Esophagus squamous epithelium (tissue), 5 donors: ENCODE measurements at places on chromosomes 7 and 10.

DNA sequence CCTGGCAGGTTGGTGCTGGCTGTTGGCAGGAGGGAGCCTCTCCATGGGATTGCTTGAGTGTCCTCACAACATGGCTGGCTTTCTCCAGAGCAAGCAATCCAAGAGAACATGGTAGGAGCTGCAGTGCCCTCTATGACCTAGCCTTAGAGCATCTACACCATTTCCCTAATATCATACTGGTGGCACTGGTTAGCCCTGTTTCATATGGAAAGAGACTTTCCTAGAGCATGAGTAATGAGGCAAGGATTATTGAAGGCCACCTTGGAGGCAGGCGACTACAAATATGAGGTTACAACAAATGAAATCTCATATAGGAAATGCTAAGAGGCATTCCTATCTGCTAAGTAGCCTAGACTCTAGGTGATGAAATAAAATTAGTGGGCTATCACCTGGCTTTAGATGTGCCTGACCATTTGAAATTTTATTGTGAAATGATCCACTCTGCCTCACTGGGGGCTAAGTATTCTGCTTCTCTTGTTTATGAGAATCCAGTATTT lies 153.6 kb downstream of the RGS10 start:
- DNase-seq = no peak

DNA sequence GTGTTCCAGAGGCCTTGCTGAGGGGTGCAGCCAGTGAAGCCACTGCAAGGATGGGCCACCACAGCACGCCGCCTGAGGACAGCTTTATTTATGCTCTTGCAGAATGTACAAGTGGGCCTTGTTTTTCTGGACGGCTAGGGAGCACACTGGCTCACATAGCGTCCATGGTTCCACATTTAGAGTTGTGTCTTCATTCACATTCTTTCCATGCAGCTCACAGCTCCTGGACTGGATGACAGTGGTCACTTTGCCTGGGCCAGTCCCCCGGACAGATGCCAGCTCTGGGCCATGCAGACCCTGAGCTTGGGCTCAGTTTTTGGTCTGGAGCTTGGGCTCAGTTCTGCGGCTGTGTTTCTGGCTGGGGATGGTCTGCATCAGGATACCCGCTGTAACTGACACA lies 2.6 kb upstream of the C10orf71 start:
- DNase-seq = no peak

- no peak for DNase-seq
These were observed 59.1 kb upstream of the SMNDC1 start for GRCh38 chr10:110363572-110364411.

DNA sequence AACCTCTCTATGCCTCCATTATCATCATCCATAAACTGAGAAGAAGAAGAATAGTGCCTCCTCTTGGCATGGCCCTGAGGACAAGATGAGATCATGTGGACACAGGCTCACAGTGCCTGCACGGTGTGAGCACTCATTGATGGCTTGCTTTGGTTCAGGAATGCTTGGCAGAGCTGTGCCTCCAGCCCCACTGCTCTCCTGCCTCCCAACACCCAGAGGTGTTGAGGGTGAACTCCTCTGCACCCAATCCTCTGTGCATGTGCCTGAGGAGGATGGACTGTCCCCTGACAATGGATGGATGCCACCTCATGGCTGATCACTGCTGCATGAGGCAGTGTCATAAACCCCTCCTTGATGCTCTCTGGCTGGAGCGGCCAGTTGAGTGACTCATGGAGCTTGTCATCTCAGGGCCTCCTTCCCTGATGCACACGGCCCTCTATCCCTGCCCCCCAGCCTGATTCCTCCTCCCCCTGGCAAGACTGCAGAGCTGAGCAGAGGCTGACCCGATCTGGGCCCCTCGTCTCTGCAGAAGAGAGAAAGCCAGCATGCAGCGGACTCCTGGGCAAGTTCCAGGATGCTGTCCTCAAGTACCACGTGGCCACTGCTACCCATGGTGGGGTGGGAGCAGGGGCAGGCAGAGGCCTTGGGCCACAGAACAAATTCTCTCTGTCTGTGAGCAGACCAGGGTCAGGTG lies 136.3 kb downstream of the KCNMA1 start:
- DNase-seq = no peak

DNA sequence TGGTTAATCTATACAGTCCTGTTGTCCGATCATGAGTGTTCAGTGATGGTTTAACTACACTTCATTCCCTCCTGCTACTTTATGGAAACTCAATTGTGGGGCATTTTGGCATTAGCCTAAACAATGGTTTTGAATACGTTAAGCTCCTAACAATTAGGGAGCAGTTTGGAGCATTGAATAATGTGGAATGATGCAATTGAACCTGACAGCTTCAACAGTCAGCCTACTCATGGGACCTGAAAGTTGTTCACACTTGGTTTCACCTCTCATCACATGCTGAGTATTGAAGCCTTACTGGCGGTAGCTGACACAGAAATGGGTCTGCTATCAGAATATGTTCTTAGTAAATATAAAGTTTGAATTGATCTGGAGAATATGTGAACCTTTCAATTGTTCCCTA lies 186.1 kb downstream of the MLLT10 start:
- DNase-seq = no peak

GRCh38 chr7:93115796-93116195 lies 2.0 kb downstream of the SAMD9 start:
- no peak for DNase-seq

DNA sequence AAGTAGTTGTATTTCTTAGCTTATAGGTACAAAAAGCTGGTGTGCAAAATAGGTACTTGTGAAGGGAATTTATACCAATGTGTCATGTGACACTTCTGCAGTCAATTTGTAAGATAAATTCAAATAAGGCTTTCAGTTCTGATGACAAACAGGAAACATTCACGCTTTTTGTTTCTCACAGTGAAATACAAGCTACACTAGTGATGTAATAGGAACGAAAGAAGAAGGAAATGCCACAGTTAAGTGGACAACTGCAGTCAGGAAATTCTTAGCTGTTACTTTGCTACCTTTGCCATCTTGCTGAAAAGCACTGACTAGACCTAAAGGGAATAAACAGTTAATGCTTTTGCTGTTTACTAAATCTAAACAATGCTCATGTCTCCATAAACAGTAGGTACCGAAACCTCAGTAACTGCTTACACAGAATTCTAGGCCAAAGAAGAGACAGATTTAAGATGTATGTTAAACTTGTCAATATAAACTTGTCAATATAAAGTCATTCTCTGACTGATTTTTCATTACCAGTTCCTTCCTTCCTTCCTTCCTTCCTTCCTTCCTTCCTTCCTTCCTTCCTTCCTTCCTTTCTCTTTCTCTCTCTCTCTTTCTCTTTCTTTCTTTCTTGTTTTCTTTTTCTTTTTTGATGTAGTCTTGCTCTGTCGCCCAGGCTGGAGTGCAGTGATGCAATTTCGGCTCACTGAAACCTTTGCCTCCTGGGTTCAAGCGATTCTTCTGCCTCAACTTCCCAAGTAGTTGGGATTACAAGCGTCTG lies 10.1 kb downstream of the OTUD1 start:
- DNase-seq = no peak

GRCh38 chr10:103566536-103566935 lies 73.0 kb downstream of the NEURL1 start:
- DNase-seq = no peak

DNA sequence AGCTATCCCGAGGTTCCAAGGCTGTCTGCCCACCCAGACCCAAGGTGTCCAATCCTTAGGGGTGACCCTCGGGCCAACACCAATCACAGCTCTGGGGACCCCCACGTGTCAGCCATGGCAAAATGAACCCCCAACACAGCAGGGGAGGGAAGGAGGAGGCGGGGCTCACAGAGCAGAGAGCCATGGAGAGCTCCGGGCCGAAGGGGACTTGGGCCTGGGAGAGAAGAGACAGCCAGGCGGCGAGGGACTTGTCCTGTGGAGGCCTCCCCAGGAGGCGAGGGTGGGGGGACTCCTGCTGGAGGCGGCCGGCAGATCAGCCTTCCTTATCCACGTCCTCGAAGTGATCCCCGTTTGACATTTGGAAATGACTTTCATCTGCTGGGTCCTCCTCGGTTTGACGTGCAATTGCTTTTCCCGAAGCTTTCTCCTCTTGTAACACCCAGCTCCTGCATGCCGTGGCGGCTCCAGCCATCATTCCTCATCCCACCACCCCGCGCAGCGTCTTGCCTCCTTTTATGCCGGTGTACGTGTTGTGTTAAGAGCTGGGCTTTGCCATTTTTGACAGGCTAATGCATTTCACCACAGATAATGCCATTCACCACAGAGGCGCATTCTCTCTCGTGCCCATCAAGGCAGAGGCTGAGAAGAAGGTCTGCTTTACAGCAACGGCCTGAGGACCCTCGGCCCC lies 337.4 kb downstream of the DNAJB6 start:
- no peak for DNase-seq

DNA sequence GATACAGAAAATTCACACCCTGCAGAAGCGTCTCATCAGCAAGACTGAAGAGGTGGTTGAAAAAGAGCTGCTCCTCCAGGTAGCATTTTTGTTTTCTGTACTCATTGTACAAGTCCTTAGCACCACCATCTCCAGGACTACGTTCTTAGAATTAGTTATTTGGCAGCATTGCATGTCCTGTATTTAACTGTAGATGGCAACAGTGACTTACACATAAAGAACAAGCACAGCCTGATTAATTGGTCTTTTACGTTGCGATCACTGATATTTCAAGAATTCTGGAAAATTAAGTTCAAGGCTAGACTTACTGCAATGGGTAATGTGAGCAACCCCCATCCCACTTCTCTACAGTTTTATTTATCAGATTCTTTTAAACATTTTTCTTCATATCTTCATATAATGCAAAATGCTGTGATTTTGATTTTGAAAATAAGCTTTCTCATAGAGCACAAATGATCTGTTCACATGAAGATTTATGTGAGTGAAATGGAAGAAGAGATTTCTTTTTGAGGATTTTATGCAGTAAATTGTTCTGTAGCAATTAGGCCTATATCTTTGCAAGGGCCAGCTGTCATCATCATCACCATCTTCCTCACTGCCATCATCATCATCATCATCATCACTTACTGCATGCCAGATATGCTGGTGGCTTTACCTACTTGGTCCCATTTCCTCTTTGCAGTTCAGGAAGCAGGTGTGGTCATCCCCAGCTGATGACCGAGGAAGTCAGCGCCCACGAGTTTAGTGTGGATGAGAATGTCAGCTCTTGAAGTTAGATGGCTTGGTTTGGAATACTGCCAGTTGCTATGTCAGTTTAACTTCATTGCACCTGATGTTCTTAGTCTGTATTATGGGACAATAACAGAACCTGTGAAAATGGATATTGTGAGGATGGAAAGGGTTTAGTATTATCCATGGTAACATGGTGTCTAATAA lies 53.4 kb downstream of the CFAP58 start:
- no peak for DNase-seq

DNA sequence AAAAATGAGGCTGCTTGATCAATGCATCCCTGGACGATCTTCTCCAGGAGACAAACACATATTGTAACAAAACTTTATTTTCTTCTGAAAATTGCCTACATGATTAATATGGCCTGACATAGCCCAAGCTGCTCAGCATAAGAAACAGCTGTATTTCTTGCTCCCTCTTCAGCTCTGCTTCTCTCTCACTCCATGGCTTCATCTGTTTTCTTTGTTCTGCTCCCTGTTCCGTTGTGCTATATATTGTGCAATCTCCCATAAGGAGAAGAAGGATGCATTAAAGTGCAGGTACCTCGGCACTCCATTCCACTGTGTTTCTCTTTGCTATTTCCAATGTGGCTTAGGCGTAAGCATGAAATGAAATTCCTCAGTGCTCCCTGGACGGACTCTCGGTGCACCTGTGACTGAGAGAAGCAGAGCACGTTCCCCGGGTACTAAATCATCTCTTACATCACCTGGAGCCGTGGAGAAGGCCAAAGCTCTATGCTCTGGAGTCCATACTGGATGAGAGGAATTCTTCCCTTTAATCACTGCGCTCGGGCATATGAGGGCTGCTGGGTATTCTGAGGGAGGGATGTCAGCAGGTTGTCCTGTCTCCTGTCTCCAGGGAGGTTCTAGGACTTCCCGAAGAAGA lies 254.3 kb downstream of the GALNT17 start:
- DNase-seq = no peak

GRCh38 chr7:1733206-1733907 lies 63.3 kb downstream of the ELFN1 start:
- DNase-seq = no peak

- no peak for DNase-seq
These were observed 19.5 kb downstream of the EN2 start for GRCh38 chr7:155477476-155477875.

DNA sequence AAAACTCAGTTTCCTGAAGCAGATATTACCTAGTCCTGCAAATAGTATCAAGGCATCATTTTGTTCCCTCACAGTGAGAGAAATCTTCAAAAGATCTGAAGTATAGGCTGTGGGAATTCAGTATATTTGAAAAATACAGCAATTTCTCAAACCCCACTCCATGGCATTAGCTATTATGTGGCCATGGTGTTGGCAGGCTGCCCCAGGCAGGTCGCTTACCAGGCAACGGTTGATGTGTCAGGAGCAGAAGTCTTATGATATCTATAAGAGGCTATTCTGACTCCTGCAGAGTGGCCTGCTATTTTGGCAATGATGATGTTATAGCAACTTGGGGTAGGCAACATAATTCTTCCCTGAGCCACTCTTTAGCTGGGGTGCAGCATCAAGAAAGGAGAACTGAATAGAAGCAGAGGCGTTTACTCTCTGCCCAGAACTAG lies 187.9 kb downstream of the PLXDC2 start:
- DNase-seq = no peak
